ENCODE measurements at places on chromosomes 5 and 9.

DNA sequence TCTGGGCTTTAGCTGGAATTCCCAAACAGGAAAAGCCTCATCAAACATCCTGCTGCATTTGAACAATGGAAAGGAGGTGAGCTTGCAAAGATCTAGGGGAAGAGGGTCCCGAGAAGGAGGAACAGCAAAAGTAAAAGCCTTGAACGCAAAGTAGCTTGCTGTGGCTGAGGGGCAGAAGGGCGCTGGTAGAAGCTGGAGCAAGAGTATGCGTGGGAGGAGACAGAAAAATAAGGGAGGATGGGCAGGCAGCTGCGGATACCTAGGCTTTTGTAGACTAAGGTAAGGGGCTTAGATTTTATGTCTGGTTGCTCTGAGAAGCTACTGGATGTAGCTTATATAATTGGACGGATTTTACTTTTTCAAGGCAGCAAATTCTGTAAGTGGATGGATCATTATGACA is 21.9 kb upstream of the TGFBR1 start:
- no peak for DNase-seq

DNA sequence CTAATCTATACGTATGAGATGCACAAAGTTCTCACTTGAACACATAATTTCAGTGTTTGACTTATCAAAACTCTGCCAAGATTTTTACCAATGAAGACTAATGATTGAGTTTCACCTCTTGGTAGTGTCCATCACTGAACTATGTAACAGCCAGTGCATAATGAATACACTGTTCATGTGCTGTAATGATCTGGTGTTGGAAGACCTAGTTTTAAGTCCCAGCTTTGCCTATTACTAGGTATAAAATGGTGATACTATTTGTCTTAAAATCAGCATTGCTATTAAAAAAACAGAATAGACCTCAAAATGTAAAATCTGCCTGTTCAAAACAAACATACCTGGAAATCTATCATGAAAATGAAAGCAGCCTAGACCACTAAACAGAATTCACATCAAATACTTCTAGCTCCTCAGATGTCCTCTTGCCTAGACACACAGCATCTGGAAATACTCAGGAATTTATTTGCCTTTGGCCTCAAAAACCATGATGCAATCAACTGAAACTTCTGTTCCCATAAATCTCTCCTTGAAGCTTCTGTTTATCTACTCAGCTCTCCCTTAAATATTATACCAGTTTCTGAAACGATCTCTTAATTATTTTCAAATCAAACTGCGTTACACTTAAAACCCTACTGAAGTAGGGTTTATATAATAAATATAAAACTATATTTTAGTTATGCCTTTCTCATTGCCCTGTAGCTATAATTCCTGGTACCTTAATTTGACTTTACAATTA is 38.1 kb downstream of the MRPS27 start:
- no peak for DNase-seq

GRCh38 chr9:34335376-34335775 is 6.0 kb downstream of the NUDT2 start:
- DNase-seq, result no peak

- no peak for DNase-seq
Measured at GRCh38 chr5:160240350-160240749, 11.0 kb downstream of the FABP6 start.

GRCh38 chr9:112725961-112726360 is 8.0 kb upstream of the INIP start:
- no peak for DNase-seq

- DNase-seq, result no peak
Measured at GRCh38 chr9:20568400-20568799, 53.9 kb downstream of the MLLT3 start.

DNA sequence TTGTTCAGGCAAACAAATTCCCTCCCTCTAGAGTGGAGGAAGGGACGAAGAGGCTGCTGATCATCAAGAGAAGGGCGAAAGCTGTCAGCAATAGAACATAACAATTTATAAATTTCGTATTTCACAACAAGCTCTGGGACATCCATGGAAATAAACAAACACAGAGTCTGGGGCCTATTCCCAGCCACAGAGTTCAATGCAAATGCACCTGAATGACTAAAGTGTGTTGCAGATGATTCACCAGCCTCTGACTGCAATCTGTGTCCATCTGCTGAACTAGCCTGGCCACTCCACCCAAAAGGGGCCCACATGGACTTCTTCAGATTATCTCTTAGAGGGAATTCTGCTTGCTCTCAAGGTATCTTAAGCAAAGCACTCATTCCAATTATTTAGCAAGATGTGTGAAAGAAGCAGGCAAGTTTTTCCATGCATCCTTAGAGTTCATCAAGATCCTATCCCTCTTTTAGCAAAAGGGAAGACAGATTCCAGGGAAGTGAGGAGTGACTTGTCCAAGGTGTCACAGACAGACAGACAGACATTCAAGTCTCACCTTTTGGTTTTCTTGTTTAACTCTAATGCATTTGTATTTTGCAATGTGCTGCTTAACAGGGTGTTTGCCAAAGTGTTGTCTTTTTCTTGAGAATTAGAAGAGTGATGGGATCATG is 307.8 kb upstream of the PAPPA start:
- no peak for DNase-seq

DNA sequence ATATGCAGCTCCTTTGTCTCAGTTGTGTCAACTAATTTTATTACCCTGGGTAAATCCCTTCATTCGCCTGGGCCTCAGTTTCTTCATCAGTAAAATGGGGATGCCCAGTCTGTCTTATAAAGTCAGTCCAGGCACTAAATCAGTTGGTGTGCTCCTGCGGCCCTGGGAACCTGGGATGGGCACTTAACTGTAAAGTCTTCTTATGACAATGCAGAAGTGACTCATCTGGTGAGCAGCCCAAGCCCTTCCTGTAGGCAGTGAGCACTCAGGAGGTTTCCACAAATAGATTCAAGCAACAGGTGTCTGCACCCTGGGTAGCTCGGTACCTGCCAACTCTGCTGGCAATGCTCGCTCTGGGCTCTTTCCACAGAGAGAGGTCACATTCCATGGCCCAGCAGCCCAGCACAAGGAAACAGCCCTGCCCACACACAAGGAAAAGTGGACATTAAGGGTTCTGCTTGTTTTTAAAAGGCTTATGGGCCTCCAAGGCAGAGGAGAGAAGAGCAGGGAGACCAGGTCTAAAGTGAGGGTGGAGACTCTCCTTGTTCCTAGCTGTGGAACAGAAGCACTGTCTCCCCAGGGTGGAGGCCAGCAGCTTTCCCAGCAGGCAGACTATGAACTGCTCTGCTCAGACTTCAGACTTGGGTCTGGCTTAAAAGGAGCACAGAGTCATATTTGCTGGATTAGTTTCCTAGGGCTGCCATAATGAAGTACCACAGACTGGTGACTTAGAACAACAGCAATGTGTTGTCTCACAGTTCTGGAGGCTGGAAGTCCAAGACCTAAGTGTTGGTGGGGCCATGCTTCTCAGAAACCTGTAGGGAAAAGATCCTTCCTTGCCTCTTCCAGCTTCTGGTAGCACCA is 89.7 kb upstream of the ADRA1B start:
- DNase-seq, result no peak

DNA sequence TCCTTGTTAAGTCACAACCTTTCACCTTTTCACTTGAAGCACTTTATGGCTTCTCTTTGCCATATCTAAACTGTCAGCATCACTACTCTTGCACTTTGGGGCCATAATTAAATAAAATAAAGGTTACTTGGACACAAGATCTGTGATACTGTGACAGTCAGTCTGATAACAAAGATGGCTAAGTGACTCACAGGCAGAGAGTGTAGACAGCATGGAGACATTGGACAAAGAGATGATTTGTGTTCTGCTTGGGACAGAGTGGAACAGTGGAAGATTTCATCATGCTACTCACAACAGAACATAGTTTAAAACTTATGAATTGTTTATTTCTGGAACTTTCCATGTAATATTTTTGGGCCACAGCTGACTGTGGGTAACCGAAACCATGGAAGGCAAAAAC is 81.7 kb upstream of the SMC5 start:
- DNase-seq, result no peak

DNA sequence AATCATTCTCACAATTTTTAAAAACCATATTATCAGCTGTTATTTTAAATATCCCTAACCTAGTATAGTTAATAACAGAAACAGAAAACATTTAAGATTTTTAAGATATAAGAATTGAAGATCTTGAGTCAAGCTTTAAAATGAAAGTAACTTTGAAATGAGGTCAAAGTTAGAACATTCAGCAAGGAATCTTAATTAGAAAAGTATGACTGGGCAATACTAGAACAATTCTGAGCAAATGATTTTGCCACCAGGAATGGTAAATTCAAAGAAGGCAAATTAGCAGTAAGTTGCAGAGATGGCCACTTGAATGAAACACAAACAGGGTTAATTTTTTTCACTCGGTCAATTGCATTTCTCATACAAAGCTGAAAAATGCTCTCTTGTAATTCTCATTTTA is 117.9 kb downstream of the NXNL2 start:
- DNase-seq, result no peak

- DNase-seq, result no peak
Measured at GRCh38 chr5:148176480-148176879, 8.1 kb downstream of the SPINK14 start.

- DNase-seq, result no peak
Measured at GRCh38 chr9:120965344-120966012, 38.9 kb upstream of the TRAF1 start.

- DNase-seq, result no peak
Measured at GRCh38 chr9:83167126-83167525, 104.2 kb upstream of the RASEF start.

DNA sequence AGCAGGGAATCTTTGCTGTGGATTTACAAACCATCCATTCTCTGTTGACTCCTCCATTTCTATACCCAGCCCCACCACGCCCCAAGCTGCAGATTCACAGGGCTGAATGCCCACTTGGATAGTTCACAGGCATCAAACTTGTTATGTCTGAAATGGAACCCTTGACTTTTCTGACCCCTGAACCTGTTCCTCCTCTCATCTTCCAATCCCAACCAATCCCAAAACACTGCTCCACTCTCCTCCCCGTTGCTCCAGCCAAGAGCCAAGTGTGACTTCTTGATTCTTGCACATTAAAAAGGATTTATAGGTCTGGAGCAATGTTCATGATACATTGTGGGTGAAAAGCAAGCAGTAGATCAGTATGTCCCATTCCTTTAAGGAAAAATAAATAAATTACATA is 145.6 kb downstream of the DAB2IP start:
- DNase-seq, result no peak

DNA sequence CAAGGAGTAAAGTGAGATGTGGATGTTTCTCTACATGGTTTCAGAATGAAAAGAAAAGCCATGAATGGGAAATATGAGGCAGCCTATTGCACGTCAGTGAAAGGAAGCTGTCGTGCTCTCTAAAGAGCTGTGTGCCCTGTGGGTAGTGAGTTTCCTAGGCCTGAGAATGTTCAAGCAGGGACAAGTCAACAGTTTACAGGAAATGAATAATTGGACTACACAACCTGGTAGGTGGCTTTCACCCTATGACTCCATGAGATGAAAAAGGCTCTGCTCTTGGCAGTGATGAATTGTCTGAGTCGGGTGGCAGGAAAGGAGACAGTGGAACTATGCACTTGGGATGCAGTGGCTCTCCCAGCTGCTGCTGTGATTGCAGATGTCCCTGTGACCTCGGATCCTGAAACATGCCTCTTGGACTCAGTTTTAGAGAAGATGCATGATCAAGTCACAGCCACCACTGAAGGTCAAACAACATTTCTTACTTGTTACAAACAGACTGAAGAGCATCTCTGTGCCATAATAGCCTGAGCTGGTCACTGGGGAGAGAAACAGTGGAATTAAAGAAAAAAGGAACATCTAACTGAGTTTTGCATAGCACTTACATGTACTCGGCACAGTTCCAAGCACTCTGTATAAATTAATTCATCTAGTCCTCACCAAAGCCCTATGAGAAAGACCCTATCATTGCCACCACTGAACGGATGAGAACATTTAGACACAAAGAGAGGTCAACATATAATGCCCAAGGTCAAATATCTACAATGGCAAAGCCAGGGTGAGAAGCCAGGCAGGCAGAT is 293.7 kb downstream of the SPOCK1 start:
- no peak for DNase-seq

DNA sequence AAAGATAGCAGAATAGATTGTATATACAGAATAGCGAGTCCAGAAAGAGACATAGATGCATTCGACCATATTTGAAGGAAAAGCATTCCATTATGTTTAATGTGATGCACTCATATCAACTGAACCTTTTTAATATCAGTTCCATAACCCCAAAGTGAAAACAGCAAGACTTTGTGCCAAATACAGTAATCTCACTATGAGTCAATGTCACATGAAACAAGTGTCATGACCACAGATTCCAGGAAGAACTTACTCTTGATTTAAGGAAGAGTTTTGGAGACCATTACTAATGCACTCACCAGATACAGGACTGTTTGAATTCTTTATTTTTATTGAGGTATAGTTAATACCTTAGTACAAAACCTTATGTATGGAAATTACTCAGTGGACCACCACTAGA is 220.5 kb downstream of the SH3GL2 start:
- no peak for DNase-seq

DNA sequence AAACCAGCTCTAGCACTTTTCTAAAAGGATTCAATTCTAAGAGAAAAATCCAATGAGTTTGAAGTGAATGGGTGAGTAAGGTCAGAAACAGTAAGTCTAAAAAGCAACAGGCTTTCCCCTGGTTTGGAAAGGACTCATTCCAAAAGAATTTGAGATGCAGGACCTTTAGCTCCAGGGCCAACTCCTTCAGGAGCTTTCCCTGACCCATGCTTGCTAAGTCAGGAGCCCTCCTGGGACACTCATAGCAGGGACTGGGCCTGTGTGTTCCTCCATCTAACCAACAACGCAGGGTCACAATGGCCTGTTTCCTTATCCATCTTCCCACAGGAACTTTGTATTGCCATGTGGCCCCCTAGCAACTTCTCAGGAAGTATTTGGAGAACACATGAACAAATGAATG is 198.8 kb downstream of the FRMD3 start:
- no peak for DNase-seq

GRCh38 chr9:120545701-120546550 is 34.0 kb downstream of the CDK5RAP2 start:
- no peak for DNase-seq

- no peak for DNase-seq
Measured at GRCh38 chr5:16970826-16971225, 34.7 kb upstream of the MYO10 start.

- no peak for DNase-seq
Measured at GRCh38 chr9:4301971-4302427, 2.1 kb upstream of the GLIS3 start.

DNA sequence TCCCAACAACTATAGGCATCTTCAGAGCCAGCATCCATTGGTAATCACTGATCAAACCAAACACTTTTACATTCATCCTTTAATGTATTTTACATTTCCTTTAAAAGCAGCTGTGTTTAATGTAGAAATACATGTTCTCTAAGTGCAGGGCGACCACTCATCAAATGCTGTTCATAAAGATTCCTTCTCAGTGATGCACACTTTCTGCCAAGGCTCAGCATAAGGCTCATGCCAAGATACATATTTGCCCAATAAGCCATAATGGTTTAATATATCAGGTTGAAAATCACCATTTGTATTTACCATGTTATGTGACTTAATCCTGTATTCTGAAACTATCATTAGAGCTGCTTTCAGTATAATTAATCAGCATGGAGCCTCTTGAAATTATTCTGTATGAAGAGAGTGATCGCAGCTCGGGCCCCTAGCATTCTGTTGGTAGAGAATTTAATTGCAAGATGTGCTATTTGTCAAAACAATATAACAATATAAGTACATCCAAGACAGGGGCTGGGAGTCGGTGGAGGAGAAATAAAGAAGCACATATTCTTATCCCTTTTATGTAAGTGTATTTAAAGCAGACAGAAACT is 267.5 kb downstream of the EBF1 start:
- DNase-seq, result no peak

- no peak for DNase-seq
Measured at GRCh38 chr5:2254406-2254805, 371.7 kb upstream of the IRX4 start.

- DNase-seq, result no peak
Measured at GRCh38 chr5:115419846-115420585, 123.6 kb upstream of the CCDC112 start.
